ENCODE measurements at places on chromosomes 1 and 21.

DNA sequence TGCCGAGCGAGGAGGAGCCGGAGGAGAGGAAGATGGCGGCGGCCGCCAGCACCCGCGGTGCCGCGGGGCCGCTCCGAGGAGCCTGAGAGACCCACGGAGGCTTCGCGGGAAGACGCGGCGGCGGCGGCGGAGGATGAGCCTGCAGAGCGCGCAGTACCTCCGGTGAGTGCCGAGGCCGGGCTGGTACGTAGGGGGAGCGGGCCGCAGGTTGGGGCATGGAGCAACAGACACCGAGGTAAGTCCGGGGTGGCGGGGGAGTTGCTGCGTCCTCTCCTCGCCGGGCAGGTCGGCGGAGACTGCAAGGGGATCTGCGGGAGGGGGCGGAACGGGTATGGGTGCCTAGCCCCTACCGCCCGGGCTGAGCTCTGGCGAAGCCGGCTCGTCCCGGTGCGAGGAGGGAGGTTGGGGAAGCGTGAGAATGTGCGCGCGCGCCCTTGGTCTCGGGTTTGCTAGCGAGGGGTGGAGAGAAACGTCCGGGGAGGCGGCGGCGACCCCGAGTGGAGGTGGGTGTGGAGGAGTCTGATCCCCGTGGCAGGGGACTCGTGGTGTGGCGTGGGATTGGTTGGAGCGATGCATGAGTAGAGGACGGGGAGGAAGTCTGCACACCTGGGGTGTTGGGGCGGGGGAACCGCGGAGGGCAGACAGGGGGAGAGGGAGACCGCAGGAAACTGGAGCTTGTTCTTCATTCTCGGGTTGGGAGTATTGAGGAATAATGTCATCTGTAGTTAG lies at the start of gene SMG7:
SMG7 (plus strand) TSS at position 12 of the 729 bp plus-strand sequence; CDS start at position 134, 122 bp downstream.
- DNase-seq, result no peak

GRCh38 chr1:157439302-157439954 lies 112.9 kb downstream of the FCRL5 start:
- no peak for DNase-seq

- DNase-seq, result no peak
These were observed at the start of gene S100A12 for GRCh38 chr1:153375511-153375910. Gene S100A12 (minus strand): TSS chr1:153375621. CDS start chr1:153374592, 1,029 bp downstream.

DNA sequence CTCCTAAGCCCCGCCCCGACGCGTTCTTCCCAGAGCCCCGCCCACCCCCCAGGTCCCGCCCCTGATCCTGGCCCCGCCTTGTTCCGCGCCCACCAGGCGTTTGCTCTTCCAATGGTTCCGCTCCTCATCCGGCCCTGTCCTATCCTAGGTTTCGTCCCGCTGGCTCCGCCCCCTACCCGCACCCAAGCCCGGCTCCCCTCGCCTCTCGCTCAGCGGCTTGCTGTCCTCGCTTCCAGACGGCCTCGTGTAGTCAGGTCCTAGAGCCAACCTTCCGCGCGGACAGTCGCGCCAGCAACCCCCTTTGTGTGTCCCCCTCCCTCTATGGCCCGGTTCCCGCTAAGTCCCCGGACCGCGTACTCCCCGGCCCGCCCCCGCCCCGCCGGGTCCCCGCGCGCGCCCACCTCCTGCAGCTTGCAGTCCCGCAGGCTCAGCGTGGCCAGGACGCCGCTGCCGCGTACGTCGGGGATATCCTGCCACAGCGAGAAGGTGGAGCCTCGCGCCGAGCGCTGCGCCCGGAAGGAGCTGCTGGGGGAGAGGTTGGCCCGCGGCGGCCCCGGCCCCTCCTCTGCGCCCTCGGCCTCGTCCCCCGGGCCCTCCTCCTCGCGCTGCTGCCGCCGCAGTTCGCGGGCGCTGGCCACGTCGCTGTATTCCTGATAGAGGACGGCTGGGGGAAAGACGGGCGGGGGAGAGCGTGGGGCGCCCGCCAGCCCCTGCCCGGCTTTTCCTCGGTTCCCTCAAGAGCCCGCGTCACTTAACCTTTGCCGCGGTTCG lies 5.7 kb downstream of the ARHGEF19 start:
- peak; percentile 87 for DNase-seq

DNA sequence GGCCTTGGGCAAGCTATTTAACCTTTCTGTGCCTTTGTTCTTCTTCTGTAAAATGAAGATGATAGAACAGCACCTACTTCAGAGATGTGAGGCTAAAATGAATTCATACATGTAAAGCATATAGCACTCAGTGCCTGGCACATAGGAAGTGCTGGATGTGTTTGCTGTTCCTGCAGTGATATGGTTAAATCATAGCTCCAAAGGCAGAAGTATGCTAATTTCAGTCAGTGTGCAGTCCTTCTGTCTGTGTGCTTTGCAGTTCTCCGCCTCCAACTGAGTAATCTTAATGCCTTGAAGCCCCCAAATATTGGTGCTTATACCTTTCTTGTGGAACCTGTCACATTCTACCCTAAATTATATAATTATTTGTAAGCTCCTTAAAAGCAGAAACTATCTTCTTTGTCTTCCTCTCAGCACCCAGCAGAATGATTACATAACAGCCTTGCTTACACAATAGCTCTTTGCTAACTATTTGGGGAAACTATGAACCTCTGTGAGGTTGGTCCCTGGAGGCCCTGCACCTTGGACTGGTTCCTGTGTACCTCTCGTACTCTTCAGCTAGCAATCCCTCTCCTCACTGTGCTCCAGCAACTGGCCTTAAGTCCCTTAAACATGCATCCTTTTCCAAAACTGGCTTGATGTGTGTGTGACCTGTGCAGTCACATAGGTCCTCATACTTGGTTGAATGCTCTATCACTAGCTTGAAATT lies 57.0 kb upstream of the CACYBP start:
- no peak for DNase-seq

GRCh38 chr1:172390683-172391551 lies 29.6 kb upstream of the C1orf105 start:
- DNase-seq, result no peak

- no peak for DNase-seq
These were observed 97.5 kb upstream of the KCNE2 start for GRCh38 chr21:34266351-34266750.

DNA sequence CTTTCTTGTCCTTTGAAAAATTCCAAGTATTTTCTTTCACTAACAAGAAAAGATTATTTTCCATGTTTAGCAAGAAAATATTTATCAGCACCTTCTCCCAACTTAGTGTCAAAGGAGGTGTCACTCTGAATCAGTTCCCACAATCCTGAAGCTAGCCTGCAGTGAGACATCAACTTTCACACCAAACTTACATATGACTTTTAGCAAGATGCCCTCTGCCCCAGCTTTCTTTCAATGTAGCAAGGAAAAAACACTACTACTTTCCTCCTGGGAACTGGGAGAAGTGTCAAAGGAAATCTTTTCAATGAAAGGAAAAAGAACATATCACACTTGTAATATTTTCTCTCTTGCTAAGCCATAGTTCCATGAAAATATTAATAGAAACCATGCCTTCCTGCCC lies 50.9 kb upstream of the PALMD start:
- no peak for DNase-seq

- peak; percentile 3 for DNase-seq
These were observed 11.9 kb downstream of the ACTRT2 start for GRCh38 chr1:3033040-3033789.

GRCh38 chr1:92883297-92883696 lies 51.5 kb downstream of the RPL5 start:
- no peak for DNase-seq

GRCh38 chr1:182080955-182081582 lies 19.6 kb upstream of the ZNF648 start:
- no peak for DNase-seq

DNA sequence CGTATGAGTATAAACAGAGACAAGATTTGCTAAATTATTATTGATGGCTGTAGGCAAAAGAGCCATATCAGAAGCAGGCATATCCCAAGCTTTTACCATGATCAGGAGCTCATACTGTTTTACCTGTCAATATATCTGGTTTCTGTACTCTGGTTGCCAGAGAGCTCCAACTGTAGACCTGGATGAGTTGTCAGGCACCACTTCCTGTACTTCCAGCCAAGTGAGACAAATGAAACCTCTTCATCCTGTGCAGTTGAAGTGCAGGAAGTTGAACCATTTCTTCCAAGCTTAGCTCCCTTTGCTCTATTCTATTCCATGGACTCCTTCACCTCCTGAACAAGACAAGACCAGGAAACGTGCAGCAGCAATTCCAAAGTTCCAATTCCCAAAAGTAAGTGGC lies 115.6 kb downstream of the ZNF281 start:
- DNase-seq, result no peak

GRCh38 chr1:91736715-91737615 lies 149.0 kb downstream of the TGFBR3 start:
- DNase-seq, result no peak

GRCh38 chr1:14071581-14071980 lies 371.6 kb downstream of the PRDM2 start:
- no peak for DNase-seq

DNA sequence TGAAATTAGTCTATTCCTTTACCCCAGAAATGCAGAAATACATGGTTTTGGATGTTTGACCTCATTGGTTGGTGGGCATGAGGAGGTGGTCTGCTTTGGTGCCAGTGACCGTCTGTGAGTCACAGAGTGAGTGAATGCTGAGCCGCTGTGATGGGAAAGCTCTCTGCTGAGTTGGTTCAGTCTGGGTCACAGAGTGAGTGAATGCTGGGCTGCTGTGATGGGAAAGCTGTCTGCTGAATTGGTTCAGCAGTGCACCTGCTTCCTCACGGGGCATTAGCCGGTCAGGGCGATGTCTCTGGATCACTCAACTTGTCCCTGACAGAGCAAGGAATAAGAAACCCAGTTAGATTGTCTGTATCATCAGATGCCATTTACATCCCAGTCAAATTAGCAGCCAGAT lies 40.8 kb downstream of the ADARB1 start:
- DNase-seq, result no peak

DNA sequence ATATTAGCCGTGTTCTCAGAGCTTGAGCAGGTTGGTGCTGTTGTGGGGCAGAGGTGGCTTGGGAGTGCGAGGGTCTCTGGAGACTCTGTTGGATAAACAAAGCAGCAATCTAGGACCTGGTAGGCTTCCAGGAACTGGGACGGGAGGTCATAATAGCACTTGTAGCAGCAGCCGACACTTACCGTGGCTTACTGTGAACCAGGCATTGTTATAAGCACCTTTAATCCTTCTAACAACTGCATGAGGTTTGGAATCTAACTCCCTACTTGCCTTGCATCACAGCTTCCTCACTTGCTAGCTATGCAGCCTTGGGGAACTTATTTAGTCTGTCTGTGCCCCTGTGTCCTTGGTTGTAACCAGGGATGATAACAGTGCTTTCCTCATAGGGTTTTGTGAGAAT lies 94.9 kb downstream of the NAV1 start:
- no peak for DNase-seq

DNA sequence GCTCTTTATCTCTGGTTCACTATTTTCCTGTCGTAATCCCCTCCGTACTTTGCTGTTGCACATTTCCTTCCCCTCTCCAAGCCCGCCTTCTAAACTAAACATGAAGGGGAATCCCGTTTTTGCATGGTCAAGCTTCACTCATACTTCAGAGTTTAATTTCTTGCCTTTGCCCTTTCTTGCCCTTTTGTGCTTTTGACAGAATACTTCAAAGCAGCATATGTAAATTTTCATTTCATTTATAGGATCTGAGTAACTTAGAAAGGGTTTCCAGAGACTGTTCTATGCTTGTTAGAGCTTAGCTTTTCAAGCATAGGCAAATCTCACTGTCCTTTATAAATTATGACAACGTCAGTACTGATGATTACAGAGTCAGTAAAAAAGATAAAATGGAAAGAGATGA lies 27.7 kb downstream of the SPATA45 start:
- DNase-seq, result no peak

- DNase-seq, result no peak
These were observed 24.7 kb upstream of the LAMC1 start for GRCh38 chr1:182998482-182998881.
